Cerebellar cortex (tissue), 1 donor: ENCODE measurements at places on chromosomes 6 and 20.
A peak's percentile ranks its signal among the peaks of the same experiment; 100 is the strongest.

DNA sequence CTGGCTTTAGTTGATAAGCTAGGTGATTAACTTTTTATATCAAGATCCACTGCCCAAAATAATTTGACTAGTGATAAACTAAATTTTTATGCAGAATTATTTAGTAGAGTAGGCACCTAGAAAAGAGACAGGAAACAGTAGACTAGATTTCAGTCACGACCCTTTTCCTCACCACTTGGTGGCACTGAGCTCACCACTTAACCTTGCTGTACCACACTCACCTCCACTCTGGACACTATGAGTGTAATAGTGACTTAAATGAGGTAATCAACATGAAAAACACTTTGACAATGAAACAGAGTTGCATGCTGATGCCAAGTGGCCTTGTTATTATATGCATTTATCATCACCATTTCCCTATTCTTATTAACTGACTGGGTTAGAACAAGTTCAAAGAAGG is 730.4 kb downstream of the KIF16B start:
- no peak for DNase-seq

DNA sequence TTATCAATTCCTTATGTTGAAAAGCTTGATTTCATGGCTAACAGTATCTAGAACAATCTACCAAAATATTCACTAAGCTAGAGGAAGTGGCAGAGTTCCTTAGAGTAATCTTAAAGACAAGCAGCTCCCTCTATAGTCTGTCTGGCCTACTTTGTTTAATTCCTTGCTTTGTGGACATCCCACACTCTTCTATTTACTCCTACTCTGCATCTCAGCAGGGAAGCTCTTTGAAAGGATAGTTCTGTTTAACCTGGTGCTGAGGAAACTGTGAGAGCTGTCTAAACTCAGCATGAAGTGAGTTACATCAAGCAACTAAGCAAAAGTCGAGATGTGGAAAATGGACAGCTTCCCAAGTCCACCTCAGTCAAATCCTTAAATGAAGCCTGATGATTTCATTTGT is 4.3 kb downstream of the REV3L start:
- peak; percentile 60 for DNase-seq

GRCh38 chr6:29696147-29697125 is 15.5 kb upstream of the ZFP57 start:
- peak; percentile 11 for DNase-seq

DNA sequence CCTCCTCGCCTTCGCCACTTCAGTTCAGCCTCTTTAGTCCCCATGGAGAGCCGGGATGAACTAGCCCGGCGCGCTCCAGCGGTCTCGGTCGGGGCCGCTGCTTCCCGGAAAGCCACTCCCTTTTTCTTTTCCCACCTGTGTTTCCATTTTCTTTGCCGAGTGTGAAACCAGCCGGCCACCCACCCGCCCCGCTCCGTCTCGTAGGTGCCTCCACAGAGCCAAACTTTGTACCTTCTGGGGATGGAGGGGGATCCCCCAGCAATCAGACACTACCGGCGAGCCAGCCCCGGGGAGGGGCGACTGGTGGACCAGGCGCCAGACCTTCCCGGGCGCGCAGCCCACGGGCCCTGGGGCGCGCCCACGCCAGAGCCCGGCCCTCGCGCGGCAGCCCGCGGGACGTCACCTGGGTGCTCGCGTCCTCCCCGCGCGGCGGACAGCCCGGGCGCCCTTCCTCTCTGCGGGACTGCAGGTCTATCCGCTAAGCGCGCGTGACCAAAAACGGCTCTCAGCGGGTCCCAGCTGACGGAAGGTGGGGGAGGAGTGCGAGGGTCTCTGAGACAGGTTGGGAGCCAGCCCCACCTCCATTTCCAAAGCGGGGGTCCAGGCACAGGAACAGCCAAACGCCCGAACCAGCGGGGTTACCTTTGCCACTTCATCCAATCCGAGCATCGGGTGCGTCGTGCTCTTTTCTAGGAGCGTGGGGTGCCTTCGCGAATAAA is at the start of gene MCHR2:
Gene MCHR2, minus strand, starts transcription at position 691 of the 719 bp plus-strand sequence. CDS start 38,076 bp downstream, outside the sequence.
- DNase-seq: no peak

DNA sequence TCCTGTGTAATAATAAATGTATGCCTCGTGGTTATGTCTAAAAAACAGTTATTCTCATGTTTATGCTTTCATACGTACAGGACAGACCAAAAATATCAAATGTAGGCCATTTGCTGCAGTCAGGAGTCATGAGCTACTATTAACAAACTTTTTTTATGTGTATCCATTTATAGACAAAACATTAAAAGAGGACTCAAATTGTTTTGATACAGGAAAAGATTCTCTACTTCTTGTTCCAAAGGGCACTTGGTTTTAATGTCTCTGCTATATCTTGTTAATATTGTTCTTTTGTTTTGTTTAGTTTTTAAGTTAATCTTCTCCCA is 155.2 kb downstream of the ZDHHC14 start:
- DNase-seq: no peak

GRCh38 chr6:34697904-34698559 is 1.5 kb upstream of the ILRUN start:
- no peak for DNase-seq

GRCh38 chr6:71048320-71049164 is 91.7 kb upstream of the B3GAT2 start:
- no peak for DNase-seq

DNA sequence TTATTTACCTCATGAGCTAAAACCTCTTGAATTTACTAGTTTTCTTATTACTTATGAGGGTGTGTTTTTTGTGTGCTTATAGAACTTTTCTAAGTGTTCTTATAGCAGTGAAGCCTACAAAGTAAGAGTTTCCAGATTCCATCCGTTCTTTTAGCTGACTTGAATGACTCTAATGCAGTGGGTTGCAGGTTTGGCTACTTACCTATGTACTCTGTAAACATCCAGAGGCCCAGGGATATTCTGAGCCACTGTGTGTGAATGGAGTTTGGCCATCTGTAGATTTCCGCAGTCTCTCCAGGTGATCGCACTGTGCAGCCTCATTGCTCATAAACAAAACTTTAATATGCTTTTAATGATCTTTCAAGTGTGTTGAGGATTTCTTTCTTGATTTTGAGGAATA is 157.8 kb downstream of the MYO6 start:
- no peak for DNase-seq

- DNase-seq: no peak
Observed at GRCh38 chr6:159110013-159110412, 59.2 kb upstream of the FNDC1 start.

DNA sequence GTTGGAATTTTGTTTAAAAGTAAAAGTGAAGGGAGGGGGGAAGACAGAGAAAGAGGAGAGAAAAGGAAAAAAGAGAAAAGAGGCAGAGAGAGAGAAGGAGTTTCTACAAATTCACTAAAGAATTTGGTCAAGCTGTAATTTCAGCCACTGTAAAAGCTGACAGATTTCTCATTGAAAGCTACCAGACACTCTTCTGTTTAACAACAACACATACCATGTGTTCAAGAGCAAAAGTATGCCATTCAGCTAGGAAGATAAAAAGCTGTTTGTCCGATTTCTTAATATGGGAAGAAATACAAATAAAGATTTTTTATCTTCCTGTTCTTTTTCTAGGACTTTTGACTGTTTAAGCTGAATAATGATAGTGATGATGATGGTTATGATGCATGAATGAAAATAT is 204.8 kb upstream of the RSPO3 start:
- no peak for DNase-seq

- DNase-seq: no peak
Observed at GRCh38 chr6:111984081-111984480, 69.8 kb upstream of the CCN6 start.

- peak; percentile 59 for DNase-seq
Observed at GRCh38 chr6:167824591-167825331, 1.9 kb upstream of the AFDN start.

DNA sequence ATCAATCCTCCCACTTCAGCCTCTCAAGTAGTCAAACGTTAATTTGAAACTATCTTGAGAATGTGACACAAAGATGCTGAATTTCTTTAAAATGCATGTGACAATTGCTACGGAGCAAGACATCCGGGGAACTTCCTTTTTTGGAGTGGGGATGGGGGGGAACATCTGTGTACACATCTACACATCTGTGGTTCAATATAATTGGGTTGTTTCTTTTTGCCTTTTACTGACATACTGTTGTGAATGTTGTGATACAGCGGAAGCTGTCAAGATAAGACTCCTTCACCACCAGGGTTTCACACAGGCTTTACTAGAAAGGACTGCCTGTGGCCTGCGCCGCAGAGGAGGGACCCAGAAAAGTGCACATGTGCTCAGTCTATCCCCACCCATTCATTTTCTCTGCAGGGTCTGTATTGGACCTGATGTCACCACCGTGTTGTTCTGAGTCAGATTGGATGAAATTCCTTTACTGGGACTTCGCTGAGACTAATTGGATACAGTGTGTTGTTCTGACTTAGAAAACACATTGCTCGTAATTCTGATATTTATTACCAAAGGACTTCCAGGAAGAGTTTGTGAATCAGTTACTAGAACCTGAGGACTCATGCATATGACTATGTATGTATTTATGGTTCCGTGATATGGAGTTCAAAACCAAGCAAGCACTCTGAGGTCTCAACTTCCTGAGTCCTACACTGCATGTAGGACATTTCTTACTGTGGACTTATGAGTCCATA is 98.7 kb upstream of the SGK1 start:
- DNase-seq: no peak

- DNase-seq: no peak
Observed at GRCh38 chr6:141107591-141108160, 1025.0 kb upstream of the GJE1 start.

DNA sequence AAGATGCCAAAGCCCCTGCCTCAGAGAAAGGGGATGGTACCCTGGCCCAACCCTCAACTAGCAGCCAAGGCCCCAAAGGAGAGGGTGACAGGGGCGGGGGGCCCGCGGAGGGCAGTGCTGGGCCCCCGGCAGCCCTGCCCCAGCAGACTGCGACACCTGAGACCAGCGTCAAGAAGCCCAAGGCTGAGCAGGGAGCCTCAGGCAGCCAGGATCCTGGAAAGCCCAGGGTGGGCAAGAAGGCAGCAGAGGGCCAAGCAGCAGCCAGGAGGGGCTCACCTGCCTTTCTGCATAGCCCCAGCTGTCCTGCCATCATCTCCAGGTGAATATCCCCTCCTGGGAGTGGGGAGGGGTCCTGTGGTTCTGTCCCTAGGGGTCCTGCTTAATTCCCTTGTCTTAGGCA is 1.1 kb downstream of the MYLK2 start:
- no peak for DNase-seq

- DNase-seq: no peak
Observed at GRCh38 chr6:90477366-90477765, 109.5 kb downstream of the MAP3K7 start.

DNA sequence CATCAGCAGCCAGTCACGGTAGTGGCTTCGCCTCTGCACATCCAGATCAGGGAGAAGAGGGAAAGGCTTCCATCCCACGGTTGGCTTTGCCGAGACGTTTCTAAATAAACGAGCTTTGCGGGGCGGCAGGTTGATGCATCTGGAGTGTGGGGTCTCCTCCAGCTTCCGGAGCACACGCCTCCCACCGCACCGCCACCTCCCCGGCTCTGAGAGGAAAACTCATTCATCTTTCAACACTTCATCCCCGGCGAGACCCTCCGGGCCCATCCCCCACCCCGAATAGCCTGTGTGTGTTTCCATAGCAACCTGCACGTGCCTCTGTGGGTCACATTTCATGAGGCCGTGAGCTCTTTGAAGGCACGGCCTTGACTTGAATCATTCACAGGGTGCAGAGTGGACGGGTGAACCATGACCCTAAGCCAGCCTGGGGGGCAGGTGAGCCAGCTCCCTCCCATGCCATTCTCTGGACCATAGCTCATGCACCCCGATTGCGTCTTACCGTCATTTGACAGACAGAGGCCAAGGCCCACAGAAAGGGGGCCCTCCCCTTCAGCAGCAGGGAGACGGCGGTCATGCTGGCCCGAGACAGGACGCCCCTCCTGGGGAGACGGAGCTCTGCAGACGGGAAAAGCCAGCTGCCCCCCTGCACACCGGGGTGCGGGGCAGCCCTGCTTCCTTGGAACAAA is 16.2 kb upstream of the CHRNA4 start:
- no peak for DNase-seq

DNA sequence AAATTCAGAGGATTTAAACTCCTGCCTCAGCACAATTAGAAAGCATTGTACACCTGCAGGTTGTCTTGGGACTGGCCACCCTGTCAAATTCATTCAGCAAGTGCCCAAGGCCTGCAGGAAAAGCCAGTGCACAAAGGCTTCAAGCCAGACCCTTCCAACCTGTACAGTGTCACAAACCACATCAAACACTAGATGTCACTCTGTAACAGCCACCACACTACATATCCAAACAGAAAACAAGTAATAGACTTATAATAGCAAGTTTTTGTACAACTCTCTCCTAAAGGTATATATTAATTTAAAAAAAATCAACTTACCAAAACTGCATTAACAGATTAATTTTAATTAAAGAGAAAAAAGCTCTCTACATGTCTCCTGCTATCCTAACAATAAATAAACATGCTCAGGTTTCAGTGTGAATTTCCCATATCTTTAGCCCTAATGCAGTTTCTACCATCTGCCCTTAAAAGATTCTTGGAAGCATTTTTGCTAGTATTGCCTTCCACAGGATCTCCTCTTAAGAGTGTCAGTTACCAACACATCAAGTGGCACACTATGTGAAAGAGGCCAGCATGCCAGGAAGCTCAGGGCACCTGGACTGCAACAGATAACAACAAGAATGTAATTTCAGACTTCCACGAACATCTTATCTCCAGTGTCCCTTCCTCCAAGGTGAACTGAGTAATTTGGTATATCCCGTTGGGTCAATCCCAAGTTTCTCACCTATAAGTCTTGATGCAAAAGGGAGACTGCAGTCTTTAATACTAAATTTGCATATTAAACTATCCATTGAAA is 47.5 kb downstream of the RALGAPA2 start:
- peak; percentile 51 for DNase-seq

DNA sequence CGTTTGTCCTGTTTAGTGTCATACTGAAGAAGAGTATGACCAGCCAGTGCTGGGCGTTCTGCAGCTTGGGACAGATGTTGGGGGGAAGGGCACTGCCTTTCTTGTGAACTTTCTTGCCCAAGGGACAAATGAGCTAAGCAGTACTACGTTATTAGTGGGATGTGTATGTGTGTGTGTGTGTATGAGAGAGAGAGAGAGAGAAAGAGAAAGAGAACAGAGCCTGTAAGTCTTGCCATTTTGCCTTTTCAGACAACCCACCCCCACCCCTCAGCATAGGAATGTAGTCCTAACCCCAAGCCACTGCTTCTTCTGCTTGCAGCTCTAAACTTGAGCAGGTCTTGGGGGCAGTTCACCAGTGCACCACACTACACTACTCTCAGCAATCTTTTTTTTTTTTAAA is 45.5 kb downstream of the E2F3 start:
- DNase-seq: no peak

DNA sequence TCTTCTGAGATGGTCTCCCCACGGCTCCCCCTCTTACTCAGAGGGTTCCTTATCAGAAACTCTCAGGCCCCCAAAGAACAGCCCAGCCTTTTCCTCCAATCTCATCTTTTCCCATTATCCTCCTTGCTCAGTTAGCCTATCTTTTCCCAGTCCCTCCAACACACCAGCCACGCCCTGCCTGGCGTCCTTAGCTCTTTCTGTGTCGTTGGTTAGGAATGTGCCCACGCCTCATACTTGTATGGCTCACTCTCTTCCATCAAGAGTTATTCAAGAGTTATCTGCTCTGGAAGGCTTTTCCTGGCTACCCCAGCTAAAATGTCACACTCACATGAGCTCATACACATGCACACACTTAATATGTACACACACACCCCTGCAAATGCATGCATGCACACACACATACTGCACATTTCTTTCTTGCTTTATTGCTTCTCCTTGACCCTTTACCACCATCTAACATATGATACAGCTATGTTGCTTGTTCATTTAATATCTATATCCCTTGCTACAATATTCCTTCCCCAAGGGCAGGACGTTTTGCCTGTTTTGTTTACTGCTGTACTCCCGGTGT is 37.6 kb downstream of the SLC2A10 start:
- no peak for DNase-seq

- no peak for DNase-seq
Observed at GRCh38 chr6:130366107-130367005, 539 bp downstream of the TMEM200A start.
